Stimulated activated CD4-positive, alpha-beta T cell treated with anti-CD3 and anti-CD28 coated beads, Interleukin-15, amount 100 ng/mL, for 1 hour (primary cell): ENCODE measurements at places on chromosomes 1 and 21.

DNA sequence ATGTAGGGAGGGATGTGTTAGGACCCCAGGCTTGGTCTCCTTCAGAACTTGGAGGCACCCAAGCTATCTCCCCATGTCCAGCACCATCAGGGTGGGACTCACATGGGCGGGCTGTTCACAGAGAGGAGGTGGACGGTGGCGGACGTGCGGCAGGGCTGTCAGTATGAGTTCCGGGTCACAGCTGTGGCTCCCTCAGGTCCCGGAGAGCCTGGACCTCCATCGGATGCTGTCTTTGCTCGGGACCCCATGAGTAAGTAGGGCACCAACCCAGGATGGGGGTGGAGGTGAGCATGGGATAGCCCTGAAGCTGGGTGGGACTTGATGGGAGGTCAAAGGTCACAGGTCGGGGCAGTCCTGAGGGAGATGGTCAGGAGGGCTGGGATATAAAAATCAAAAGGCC lies 27.8 kb downstream of the IGFN1 start:
- DNase-seq, result no peak

DNA sequence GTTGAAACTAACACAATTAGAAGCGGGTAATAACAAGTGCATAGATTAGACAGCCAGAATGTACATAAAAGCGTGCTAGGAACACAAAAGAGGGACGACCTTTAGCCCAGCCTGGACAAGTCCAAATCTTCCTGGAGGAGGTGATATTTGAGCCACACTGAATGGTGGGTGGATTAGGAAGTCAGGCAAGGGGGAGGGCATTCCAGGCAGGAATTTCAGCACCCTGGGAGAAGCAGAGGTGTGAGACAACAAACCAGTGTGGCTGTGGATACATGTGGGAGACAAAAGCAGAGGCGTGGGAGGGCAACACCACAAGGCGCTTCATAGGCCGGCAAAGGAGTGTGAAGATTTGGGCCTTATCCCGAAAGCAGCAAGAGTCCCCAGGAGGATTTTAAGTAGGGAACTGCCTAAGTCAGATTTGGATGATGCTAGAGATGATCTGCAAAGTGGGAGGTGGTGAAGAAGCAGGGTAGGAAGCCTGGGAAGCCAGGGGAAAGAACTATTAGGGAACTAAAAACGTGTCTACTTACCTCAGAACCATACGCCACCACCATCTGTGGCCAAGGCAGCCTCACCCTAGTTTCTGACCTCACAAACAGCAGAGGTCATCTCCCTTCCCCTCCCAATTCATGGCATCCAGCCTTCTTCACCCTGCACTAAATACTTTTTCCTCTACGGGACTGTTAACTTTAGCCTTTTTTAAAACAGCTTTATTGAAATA lies 81.8 kb downstream of the GLUL start:
- DNase-seq, result no peak

- no peak for DNase-seq
These were observed 147.4 kb upstream of the COL6A1 start for GRCh38 chr21:45834026-45834715.

DNA sequence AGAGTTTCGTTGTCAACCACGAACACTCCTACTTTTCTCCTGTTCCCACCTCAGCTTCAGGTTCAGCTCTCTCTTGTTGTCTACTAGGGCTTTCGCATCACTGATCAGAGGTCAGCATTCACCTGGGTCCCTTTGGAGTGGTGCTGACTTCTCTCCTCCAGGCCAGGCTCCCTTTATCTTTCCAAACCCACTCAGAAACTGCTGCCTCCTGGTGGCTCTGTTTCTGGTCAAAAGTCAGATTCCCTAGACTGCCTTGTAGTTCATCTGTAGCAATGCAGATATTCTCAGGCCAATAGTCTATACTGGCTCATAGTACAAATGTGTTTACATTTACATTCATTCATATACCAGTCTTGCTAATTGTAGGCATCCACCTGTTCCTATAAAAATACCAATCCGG lies 6.4 kb upstream of the ERI3 start:
- no peak for DNase-seq

- peak; percentile 5 for DNase-seq
These were observed 519 bp downstream of the RERE start for GRCh38 chr1:8816831-8817411.

GRCh38 chr1:115412286-115412685 lies 74.2 kb upstream of the NGF start:
- no peak for DNase-seq

DNA sequence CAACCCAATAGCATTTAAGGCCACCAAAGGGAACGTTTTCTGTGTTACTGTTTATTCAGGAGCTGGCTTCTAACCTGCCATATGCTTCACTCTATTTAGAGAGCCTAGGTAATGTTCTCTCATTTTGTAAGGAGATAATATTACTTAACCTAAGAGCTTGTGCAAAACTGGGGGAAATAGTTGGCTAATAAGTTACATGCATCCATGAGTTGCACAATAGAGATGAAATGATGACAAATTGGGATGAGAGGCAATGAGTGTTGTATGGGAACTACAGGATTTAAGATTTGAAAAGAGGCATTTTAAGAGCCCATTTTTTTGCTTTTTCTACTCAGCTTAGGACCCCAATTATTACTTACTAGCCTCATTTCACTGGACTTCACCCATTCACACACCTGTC lies 151.0 kb downstream of the ST6GALNAC3 start:
- no peak for DNase-seq

DNA sequence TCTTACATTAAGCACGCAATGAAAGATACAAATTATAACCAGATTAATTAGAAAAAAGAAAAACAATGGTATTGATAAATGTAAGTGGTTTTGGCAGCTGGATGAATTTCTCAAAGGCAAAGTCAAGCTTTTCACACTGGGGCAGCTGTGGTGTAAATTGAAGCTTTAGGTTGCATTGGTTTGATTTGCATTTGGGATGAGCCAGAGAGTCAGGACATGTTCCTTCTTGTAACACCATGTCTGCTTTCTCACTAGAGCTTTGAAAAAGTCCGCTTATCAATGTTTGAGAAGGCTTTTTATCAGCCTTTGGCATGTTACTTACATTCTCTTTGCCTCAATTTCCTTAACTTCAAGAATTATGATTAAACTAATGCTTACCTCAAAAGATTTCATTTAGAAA lies 173.9 kb downstream of the GPATCH2 start:
- no peak for DNase-seq

DNA sequence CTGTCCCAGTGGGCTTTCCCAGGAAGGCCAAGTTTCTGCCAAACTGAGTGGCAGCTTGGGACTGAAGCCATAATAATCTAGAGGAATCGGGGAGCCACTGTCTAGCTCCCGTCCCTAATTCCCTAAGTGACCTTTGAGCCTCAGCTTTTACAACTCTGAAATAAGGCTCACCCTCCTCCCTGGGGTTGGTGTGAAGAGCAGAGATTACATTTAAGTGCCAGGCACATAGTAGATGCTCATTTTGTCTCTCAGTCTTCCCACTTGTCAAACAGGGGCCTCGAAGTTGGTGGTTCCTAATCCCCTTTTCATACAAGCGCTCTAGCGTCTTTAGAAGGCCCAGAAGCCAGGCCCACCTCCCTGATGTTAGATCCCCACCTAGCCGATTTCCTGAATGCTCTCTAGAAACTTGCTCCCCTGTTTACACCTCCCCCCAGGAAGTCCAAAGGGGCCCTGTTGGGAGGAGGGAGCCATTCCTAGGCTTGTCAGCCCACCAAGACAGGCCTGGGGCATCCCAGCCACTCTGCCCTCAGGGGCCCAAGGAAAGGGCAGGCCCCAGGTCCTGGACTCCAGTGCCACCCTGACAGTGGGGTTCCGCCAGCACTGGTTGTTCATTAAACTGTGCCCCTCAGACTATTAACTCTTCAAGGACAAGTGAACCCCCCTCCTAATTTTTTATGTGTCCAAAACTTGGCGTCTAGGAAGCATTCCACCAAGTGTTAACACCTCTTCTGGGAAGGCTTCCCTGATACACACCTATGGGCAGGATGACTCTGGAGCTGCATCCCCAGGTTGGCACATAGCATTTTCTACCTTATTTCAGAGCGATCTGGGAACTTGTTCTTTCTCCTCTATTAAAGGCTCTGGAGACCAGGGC lies 49.3 kb upstream of the ECE1 start:
- DNase-seq, result no peak

DNA sequence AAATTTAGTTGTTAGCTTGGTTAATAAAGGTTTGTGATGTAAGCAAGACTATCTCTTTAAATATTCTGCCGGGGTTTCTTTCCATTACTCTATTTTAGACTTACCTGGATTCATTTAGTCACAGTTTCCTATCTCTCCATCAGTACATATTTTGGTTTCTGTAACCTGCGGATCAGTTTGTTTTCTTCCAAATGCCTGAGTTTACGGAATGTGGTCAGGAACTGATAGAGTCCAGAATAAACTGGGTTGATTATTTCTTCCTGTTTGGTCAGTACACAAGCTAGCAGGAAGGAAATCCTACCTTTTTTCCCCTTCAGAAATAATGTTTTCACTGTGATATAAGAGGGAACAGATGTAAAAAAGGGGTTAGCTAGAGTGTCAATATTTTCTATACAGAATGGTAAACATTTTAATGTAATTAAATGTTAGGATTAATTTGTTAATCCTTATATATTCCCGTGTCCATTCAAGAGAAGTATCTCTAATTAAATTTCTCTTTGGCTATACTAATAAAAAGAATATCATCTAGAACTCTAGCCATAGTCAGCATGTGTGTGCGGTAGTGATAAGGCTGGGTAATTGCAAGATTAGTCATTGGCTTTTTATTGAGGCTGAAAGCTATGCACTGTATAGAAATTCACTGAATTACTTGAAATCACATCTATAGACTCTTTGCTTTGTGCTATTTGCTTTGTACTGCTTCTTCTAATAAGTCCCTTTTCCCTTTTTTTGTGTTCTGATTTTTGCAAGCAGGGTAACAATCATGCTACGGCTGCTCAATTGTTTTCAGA lies 144.7 kb upstream of the ADGRL4 start:
- no peak for DNase-seq

DNA sequence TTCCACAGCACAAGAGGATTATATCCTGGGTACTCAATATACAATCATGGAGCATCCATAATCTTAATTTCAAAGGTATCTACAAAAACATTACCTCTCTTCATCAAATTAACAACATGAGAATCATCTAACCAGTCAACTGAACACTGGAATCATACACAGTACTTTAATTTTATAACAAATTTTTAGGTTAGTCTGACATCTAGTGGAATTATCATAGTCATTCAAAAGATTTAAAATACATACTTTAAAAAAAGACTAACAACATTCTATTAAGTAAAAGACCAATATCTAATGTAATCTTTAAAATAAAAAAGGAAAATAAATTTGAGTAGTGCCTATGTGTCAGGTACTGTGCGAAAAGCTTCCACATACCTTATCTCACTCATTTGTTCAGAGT lies 16.8 kb upstream of the SH3GLB1 start:
- DNase-seq, result no peak

DNA sequence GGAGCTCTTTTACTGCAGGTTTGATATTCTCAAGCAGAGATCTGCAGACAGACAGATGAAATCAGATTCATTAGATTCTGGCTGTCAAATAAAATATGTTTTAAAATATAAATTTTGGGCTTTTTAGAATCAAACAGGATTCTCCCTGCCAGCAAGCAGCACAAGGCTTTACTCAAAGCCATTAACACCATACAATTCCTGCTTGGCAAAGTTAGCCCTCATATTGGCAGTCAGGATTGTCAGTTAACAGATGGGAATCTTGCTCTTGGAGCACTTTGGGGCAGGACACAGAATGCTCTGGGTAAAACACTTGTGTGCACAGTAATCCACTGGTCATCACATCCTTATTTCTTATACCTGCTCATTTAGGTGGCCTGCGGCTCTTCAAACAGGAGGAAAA lies 560.6 kb upstream of the BEND5 start:
- no peak for DNase-seq

GRCh38 chr21:42056468-42056867 lies 14.6 kb upstream of the UMODL1 start:
- DNase-seq, result no peak

- no peak for DNase-seq
These were observed 870.1 kb downstream of the BRINP3 start for GRCh38 chr1:189607477-189608096.

DNA sequence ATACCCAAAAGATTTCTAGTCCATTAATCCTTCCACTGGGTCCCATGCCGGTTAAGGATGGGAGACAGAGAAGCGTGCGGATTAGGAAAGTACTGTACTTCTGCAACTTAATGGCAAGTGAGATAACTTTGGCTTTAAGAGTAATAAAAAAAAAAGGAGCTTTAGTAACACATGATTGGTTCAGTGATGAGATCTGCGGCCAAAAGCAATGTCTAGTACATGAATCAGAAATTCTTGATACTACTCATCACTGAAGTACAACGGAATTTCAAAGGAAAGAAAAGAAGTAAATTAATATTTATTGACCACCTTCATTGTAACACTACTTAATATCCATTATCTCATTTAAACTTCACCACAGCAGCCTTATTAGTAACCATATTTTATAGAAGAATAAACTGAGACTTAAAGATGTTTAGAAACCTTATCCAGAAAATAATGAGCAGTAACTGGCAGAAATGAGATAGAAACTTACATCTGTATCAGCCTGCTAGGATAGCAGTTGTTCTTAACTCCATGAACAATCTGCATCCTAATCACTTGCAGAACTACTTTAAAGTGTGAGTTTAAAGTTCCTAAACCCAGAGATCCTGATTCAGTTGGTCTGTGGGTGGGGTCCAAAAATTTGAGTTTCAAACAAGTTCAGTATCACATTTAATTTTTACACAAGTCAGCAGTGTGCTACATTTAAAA lies 14.1 kb upstream of the NUF2 start:
- DNase-seq, result no peak

DNA sequence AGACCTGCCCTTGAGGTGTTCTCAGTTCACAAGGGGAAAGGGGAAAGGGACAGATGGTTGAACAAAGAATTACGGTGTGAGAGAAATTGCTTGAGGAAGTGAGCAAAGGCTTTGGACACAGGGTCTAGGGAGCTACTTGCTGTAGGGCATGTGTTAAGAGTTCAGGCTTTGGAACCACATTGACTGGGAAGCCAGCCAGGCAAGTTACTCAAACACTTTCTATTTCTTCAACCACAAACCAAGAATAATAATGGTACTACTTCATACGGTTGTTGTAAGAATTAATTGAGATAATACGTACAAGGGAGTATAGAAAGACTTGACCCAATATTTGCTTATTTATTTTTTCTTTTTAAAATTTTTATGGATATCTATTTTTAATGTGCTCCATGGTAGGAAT lies 26.6 kb downstream of the AK4 start:
- DNase-seq, result no peak

GRCh38 chr1:5053744-5054143 lies 399.3 kb downstream of the AJAP1 start:
- DNase-seq, result no peak

- peak; percentile 27 for DNase-seq
These were observed 36.6 kb upstream of the OPRD1 start for GRCh38 chr1:28775121-28775942.

- peak; percentile 16 for DNase-seq
These were observed 539 bp downstream of the ANP32E start for GRCh38 chr1:150235294-150235851.

- DNase-seq, result no peak
These were observed 151.7 kb downstream of the ZC3H11B start for GRCh38 chr1:219460896-219461815.
